ENCODE measurements at places on chromosomes 3 and 15.

DNA sequence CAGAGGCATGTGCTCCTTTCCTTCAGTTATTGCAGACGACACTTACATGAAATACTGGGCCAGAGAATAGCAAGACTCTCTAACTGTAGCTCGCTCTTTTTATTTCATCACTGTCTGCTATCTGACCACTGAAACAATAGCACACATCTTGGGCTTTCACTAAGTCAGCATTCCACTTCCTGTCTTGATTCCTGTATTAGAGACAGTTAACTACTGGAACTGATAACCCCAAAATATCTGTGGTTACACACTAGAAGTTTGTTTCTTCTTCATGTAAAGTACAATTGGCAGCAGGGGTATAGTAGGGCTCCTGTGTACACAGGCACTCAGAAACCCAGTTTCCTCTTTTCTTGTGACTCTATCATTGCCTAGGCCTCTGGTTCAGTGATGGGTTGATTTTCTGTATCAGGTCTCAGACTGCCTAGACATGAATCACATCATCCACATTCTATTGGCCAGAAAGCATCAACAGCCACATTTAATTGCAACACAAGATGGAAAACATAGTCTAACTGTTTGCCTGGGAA lies 230.2 kb upstream of the CD96 start:
- DNase-seq: no peak

- DNase-seq: no peak
Observed at GRCh38 chr15:70343961-70344621, 246.4 kb upstream of the TLE3 start.

GRCh38 chr3:39166134-39166710 lies 12.8 kb upstream of the CSRNP1 start:
- peak; percentile 91 for DNase-seq

GRCh38 chr3:196159952-196160804 lies 51.0 kb downstream of the ZDHHC19 start:
- peak; percentile 85 for DNase-seq

DNA sequence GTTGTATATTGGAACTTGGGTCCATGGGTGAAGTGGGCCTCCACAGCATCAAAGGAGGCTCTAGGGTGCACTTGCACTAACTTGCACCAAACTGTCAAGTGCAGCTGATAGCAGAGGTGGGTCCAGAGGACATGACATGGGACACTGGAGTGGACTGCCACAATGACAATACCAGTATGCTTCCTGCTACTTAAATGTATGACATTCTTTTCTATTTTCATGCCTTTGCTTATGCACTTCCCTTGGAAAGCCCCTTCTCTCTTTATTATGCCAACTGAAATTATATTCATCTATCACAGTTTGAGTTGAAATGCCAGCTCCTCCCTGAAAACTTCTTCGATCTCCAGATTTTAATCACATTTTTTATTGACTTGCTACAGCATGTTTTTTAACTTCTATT lies 101.8 kb downstream of the CFAP20DC start:
- DNase-seq: no peak

GRCh38 chr3:188746291-188746783 lies 425.4 kb upstream of the TPRG1 start:
- DNase-seq: peak; percentile 48

DNA sequence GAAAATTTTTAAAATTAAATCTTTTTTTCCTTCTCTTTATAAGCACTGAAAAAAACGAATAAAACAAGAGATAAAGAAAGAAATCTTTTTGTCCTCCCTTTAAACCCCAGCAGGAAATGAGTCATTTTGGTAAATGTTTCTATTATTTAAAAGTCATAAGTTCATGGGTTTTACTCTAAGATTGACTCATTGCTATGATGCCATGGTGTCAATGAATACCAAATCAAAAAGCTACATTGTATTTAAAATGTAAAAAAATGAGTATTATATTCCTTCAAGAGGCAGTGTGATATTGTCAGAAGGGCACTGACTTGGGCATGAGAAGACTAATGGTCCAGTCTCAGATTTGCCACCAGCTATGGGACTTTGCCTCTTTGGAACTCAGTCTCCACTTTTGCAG lies 303.4 kb upstream of the DNAJC19 start:
- peak; percentile 77 for DNase-seq

DNA sequence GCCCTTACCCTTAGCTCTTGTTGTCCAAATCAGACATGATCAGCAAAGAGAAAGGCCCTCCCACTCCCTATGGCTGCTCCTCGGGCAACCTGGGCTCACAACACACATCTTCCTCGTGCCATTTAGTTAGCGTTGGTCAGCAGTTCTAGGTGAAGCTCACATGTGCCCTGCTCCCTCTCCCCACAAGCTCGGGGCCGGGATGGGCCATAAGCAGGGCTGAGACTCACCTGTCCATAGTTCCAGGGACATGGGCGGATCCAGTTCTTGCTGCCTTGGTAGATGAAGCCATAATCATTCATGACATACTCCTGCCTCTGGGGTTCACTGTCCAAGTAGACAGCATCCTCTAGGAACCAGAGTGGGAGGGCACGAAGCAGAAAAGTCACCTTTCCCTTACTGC lies 10.4 kb downstream of the TGM5 start:
- no peak for DNase-seq

GRCh38 chr3:131899021-131899420 lies 135.8 kb downstream of the CPNE4 start:
- no peak for DNase-seq

DNA sequence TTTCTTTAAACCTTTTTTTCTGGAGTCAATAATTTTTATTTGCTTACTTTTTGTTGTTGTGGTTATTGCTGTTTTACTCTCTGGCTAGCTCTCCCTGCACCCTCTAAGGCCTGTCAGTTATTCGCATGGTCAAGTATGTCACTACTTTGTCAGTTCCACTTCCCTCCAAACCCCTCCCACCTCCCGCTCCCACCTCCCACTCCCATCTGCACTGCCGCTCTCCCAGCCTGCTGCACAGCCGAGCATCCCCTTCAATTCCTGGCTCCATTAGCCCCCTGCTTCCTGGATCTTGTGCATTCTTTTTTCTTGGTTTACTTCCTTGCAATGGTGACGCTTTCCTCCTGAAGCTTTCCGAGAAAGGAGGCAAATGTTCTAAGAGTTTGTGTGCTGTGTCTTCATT lies 218.0 kb downstream of the XXYLT1 start:
- no peak for DNase-seq

DNA sequence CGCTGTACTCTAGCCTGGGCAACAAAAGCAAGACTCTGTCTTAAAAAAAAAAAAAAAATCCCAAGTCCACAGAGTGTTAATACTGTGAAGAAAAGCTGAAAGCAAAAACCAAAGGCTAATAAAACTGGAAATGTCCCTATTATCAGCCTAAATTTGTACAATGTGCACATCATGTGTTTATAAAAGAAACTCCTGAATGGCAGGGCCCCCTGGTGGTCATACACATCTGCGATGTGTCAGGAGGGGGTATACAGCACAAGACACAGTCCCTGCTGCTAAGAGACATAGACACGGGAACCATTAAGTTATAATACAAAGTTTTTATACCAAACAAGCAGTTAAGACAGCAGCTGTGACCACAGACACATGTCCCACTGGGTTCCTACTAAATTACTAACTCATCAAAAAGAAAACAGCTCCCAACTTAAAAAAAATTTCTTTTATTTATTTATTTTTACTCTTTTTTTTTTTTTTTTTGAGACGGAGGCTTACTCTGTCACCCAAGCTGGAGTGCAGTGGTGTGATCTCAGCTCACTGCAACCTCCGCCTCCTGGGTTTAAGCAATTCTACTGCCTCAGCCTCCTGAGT lies 31.0 kb downstream of the IDH2 start:
- DNase-seq: peak; percentile 76

DNA sequence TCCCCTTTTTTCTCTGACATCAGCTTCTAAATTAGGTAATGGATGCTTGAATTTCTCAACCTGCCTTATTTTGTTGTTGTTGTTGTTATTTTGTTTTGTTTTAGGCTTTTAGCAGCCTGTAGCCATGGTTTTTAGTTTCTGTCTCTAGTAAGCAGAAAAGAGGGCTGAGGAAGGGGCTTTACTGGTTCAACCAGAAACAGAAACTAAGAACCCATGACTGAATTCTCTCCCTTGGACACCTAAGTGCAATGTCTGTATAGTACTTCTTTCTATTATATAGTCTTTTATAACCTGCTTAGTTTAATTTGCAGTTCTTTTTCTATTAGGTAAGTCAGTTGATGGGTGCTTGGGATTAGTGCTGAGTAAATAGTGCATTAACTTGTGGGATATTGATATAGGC lies 129.0 kb downstream of the BBX start:
- no peak for DNase-seq

GRCh38 chr3:133986311-133986710 lies 43.4 kb downstream of the SLCO2A1 start:
- DNase-seq: no peak

GRCh38 chr3:158790901-158791589 lies 10.8 kb upstream of the MFSD1 start:
- DNase-seq: peak; percentile 83

GRCh38 chr3:152328841-152329240 lies 60.1 kb downstream of the MBNL1 start:
- peak; percentile 90 for DNase-seq

DNA sequence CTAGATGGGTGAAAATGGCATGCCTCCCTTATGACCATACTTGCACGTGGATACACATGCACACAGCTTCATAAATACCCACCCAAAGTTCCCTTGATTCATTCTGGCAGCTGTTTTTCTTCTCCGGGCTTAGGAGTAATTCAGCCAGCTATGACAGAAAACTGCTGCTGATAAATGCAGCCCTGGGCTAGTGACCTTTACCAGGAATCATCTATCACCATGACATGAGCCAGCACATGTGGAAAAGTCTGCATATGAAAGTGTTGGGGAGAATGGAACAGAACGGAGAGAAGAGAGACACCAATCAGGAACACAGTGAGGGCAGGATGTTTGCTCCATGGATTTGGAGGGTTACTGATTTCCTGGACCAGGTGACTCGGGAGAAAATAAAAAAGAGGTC lies 706.3 kb downstream of the PDCD6IP start:
- no peak for DNase-seq

DNA sequence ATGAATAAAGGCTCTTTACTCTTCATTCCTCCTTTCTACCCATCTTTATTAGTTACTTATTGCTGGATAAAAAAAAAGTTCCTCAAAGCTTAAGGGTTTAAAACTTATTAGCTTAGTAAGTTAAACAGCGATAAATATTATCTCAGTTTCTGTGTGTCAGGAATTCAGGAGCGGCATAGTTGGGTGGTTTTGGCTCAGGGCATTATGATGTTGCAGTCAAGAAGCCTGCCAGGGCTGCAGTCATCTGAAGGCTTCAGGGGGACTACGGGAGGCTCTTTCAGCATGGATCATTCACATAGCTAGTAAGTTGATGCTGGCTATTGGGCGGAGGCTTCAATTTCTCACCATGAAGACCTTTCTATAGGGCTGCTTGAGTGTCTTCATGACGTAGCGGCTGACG lies 1.9 kb upstream of the DLG1 start:
- no peak for DNase-seq

- no peak for DNase-seq
Observed at GRCh38 chr3:174278094-174278493, 581.0 kb upstream of the NAALADL2 start.

- DNase-seq: no peak
Observed at GRCh38 chr15:44694416-44694815, 16.7 kb downstream of the PATL2 start.

DNA sequence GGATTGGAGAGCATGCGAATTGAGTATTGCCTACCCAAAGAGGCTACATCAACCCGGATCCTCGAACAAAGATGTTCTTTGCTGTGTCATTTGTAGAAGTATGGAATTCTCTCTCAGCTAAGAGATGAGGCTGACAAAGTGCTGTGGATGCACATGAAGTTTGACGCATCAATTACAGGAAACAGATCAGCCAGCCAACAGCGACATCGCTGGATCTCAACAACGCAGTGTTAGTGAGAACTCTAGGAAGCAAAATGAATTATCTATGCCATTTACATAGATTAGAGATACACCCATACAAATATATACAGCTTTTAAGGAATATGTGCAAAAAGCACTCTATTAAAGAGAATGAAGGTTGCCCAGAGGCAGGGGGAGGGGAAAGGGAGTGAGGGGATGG lies 160.6 kb upstream of the RGMA start:
- no peak for DNase-seq

DNA sequence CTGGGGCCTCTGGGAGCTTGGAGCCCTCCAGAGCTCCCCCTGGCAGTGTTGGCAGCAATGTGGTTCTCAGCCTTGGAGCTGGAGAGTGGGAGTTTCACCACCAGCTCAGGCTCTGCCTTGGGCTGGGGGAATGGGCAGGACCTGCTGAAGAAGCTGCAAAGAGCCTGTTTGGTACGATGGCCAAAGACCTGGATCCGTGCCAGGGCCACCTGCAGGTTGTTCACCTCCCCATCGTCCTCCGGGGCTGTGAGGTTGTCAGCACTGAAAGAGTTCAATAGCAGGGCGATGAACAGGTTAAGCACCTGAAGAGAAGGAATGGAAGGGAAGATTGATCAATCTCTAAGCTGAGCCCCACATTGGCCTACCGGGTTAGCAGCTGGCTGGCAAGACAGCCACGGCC lies 77.3 kb upstream of the SCN5A start:
- DNase-seq: no peak

DNA sequence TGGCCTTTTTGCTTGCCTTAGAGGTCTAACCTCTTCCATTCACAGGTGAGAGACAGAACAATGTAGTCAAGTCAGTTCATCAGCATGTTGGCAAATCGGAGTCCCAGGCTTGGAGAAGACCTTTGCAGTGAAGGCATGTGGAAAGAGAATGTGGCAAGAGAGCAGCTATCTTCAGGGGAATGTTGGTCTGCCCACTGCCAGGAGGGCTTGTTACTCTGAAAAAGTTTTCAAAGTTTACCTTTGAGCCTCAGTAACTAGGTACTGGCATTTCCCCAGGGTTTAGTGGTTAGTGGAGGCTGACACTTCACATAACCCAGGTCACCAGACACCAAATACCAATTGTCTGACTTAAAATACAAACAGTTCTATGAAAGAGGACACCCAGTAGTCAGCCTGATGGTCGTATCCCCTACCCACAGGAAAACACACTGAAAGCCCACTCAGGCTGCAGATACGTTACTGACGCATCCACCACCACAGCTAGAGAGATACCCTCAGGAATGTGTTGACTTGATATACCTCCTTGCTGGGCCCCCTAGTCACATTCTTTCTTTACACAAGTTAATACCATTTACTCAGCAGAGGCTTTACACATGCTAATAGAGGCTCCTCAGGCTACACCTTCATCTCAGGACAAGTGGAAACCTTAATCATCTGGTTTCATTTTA lies 9.7 kb upstream of the ARID3B start:
- peak; percentile 98 for DNase-seq

Data from fibroblast of lung (primary cell).